ENCODE measurements at places on chromosomes 12 and 14.

DNA sequence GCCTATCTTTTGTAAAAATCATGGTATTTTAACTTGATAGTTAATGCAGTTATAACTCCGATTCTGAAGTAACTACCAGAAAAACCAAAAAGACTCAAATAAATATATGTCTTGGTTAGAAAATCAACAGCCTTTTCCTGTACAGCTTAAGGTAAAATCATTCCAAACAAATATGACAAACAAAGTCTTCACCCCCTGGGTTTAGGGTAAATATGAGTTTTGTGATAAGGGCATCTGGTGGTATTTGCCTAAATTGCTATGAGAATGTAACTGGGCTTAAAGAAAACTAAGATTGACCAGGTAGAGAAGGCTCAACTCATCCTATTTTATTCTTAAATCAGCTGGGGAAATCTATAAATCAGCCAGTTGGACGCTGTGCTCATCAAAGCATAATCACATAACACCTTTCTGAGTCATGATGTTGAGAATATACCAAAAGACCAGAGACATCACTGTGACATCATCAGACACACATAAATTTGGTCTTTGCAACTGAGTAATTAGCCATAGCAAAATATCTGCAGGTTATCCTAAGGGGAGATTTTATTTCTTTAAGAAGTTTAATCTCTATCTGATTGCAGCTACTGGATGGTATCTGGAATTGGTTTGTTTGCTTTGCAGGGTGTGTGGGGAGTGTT, 133.9 kb downstream of the STXBP6 start:
- no peak for DNase-seq

DNA sequence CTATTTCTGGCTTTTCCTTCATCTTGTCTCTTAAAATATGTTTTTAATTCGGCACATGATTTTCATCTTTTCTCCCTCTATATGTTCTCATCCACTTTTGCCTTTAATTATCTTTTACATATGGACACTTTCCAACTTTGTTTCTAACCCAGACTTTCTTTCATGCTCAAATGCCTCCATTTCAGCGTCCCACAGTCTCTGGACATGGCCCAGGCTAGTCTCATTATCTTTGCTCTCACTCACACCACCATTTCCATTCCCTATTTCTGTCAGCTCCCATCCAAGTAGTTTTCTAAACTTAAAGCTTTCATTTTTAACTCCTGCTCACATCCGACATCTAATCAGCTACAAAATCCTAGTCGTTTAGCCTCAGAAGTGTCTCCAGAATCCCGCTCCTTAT, 14.8 kb downstream of the GTF2H3 start:
- DNase-seq, result no peak

DNA sequence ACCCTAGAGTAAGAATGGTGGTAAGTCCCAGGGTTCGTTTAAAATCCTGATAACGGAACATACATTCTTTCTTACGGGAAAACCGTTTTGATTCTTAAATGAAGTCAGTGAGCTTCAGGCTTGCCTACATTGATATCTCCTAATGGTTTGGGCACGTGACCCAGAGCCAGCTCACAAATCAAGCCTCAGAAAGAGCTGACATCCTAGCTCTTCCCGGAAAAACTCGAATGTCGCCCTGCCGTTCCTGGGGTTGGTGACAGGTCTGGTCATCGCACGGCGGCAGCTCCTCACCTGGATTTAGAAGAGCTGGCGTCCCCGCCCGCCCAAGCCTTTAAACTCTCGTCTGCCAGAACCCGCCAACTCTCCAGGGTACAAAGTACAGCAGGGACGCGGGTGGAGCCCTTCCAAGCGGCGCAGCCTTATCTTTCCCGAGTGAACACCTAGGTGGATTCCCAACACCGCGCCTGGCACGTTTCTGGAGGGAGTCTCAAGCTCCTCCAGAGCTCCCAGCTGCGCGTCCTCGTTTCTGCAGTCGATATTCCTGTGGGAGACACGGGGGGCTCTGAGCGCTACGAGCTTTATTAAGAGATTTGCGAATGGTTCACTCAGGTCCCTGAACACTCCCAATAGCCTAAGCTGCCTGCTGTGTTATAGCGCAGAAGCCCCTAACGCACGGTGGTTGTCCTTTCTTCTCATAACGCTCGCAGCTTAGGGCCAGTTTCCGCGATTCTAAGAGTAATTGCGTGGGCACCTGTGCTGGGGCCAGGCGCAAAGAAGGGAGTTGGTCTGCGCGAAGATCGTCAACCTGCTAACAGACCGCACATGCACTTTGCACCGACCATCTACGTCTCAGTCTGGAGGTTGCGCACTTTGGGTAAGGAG, at the start of gene SSTR1:
TSS of gene SSTR1 (plus strand) at position 169 of the 882 bp plus-strand sequence. CDS start 1,486 bp downstream, outside the sequence.
- DNase-seq, result no peak

- no peak for DNase-seq
These were observed 455.4 kb upstream of the FAR2 start for GRCh38 chr12:28693565-28694219.

DNA sequence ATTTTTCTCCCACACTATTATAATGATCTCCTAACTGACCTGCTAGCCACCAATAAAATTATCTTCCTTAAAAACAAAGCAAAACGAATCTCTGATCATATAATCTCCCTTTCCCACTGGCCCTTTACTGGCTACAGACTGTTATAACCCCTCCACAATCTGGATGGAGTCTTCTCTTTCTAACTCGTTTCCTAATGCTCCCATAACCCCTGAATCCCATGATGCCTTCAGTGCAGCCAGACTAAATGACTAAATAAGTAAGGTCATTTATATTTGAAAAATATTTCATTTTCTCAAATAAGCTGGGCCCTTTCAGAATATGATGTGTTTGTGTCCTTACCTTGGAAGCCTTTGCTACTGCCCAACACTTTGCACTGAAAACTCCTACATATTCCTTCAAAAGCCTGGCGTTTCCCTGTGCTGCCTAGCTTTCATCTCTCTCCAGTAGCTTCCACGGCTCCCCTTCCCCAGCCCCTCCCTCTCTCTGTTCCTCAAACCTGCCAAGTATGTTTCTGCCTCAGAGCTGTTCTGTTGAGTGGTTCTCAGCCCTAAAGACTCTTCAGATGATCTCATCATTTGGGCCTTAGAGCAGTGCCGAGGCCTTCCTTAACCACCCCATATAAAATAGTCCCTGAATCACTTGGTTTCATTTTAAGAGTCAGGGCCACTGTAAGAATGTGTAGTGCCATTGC, 91.7 kb downstream of the MYRFL start:
- DNase-seq, result no peak

DNA sequence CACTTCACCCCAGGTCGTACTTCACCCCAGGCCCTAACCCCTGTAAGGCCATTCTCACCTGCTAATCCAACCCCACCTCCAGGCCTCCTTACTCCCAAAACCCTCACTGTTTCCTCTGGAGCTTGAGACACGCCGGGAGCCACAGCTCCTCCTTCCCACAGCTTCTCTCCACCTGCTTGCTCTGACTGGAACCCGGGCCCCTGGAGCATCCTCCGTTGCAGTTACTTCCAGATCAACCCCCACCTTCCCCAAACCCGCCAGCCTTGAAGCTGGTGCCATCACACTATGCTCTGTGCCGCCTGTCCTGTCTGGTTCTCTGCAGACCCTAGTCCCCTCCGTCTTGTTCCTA, 34.6 kb upstream of the PPP2R5C start:
- DNase-seq, result no peak

GRCh38 chr12:8226355-8226754, 1.1 kb downstream of the FAM90A1 start:
- DNase-seq, result no peak

DNA sequence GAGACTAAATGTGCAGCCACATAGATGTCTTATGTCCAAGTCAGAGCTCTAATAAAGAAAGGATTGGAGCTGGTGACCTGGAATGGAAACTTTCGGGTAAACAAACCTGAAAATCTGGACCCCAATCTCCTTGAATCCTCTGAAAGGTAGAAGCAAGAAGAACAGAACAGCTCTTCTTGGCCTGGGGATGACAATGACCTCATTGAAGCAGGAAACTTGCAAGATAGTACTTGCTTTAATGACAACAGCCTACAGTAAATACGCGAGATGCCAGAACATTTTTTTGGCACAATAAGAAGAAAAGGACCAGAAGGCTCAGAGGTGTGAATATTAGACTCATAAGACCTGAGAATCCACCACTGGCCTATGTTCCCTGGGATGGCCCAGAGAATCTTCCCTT, 4.1 kb upstream of the PRIMA1 start:
- no peak for DNase-seq

- DNase-seq, result no peak
These were observed 279.7 kb upstream of the TMTC1 start for GRCh38 chr12:30063435-30063945.

DNA sequence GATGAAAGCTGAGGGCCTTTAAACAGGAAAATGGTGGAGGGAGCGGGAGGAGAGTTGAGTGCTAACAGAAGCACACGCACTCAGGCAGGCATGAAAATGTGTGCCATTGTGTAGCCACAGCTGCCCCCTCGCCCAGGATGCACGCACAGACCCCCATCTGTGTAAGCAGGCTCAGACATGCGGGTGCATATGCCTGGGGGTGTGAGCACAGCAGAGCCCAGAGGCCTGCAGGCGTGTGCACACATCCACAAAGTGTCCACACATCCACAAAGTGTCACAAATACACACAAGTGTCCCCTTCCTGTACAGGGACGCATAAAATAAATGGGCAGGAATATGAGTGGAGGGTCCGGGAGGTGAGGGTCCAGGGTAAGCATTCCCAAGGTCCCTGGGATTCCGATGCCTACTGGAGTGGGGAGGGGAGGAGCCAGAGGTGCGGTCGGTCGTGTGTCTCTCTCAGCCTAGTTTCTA, 805 bp upstream of the KRT7 start:
- DNase-seq, result no peak

- no peak for DNase-seq
These were observed 56.0 kb downstream of the TTC9 start for GRCh38 chr14:70697701-70698100.

- DNase-seq, result no peak
These were observed 436 bp downstream of the ASB2 start for GRCh38 chr14:93975791-93976476.

DNA sequence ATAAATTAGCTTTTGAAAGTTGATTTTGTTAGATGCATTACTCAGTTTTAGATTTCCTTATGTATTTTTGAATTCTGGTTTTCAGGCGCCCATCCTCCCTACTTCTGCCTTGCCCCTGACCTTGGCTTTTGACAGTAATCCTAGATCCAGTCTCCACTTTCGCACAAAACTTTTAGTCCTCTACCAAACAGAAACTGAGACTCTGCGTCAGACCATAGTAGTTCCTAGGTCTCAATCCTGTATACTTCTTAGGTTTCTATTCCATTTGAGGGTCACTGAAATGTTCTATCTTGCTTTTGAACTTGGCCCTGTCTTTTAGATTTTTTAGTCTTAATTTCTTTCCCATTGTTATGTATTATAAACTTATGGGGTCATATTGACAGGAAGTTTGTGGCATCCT, 307.9 kb upstream of the GARIN6 start:
- DNase-seq, result no peak

- no peak for DNase-seq
These were observed 664.6 kb downstream of the BCL11B start for GRCh38 chr14:98607341-98607910.

DNA sequence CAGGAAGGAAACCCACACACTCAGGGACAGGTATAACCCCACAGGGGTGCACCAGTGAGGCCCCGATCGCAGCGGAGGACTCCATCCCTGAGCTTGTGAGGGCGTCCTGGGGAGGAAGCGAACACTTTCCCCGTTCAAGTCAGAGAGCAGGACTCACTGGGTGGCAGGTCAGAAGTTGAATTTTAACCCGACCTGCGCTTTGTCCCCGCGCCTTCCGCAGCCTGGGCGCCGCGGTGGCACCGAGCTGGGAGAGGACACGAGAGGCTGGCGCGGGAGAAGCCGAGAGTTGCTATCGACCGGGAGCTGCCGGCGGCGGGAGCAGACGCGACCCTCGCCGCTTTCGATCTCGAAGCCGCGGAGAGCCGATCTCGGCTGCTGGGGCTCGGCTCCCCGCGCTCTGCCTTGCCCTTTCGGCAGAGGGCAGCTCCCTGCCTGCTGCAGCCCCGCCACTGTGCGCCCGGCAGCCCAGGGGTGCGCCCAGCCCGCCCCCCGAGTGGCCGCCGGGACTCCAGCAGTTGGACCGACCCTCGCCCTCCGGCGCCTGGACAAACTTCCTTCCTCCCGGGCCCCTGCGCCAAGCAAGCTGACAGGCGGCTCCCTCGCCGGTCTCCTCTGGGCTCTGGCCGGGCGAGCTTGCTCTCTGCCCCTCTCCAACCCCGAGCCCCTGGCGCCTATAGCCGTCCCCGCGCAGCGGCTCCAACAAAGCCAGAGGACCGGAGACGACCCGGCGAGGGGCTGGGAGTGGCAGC, 918 bp downstream of the LIN7A start:
- peak; percentile 76 for DNase-seq

DNA sequence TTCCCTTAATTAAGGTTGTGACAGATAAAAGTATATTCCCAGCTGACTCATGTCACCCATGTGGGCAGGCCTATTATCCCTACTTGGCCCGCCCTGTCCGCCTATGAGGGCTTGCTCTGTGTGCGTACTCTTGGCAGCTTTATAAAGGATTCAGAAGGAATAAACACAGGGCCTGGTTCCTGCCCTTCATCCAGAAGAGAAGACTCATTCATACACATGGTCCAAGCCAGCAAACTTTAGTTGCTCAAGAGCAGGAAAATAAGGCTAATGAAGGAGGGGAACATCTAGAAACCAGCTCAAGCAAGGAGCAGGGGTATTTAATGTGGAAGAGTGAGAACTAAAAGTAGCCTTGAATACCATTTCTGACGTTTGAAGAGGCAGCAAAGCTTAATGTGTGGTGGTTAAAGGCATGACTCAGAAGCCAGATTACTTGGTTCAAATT, 141.9 kb downstream of the CRADD start:
- no peak for DNase-seq

GRCh38 chr12:104450700-104451099, 6.0 kb upstream of the CHST11 start:
- DNase-seq, result no peak

DNA sequence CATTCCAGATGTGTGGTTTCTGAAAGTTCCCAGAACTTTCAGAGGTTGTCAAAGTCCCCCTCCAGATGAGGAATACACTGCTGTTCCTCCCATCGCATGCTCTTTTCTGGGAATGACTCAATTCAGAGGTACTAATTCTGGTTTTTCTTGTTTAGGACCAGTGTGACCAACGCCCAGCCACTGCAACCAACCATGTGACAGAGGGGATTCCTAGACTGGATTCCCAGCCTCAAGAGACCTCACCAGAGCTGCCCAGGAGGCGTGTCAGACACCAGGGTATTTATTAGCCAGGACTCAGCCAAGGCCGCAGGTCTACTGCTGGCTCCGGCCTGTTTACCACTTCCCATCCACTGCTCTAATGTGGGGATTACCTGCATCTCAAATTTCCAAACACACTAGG, 24.2 kb downstream of the TRAFD1 start:
- no peak for DNase-seq

DNA sequence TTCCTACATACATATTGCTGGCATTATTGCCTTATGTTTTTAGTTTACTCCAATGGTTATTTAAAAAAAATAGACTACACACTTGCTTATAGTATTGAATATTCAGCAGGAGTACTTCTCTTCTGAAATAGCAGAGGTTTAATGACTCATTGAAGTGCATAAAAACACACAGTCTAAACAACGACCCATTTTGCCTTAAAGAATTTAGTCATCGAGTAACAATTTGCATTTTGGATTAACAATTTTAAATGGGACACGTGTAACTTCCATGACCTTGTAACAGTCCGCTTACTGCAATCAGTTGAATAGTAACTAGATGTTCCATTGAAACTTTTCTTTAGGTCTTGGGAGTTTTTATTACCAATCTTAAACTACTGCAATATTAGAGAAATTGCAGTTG, 9.0 kb downstream of the TRHDE start:
- DNase-seq, result no peak
